ENCODE measurements at places on chromosomes 12 and 14. TPM values are rescaled to one million over a fixed set of nuclear protein-coding genes. Genes with fewer than 3 reads are reported as not detected.

Gene WIF1
- not detected for total RNA-seq

- no peak overlapping the region for H3K4me3 ChIP-seq
- no peaks in the 10 kb centered on the region for H3K27me3 ChIP-seq
These were observed 3.7 kb upstream of the USP15 start for GRCh38 chr12:62256408-62257096.

GRCh38 chr12:57719777-57720605, 18.6 kb downstream of the AGAP2 start:
- peaks cover 68% of the 10 kb centered on the region for H3K36me3 ChIP-seq
- no peak overlapping the region for H3K27ac ChIP-seq
- no peak overlapping the region for H3K4me3 ChIP-seq
- peaks cover 16% of the 10 kb centered on the region for H3K4me1 ChIP-seq

DNA sequence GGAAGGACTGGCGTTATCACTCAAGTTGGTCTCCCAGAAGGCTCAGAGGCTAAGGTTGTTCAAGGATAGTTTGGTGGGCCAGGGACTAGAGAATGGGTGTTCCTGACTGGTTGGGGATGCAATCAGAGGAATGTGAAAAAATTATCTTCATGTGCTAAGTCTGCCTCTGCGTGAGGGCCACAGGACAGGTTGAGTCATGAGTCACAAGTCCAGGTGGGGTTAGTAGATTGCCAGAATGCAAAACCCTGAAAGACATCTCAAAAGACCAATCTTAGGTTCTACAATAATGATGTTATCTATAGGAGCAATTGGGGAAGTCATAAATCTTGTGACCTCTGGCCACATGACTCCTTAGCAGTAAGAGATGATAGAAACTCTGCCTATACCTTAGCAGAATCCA, 220.1 kb upstream of the EEA1 start:
- no peak overlapping the region for H3K4me3 ChIP-seq
- peaks cover 2% of the 10 kb centered on the region for H3K4me1 ChIP-seq
- DNase-seq, result no peak
- no peaks in the 10 kb centered on the region for H3K27me3 ChIP-seq
- H3K36me3 ChIP-seq, result no peaks in the 10 kb centered on the region

DNA sequence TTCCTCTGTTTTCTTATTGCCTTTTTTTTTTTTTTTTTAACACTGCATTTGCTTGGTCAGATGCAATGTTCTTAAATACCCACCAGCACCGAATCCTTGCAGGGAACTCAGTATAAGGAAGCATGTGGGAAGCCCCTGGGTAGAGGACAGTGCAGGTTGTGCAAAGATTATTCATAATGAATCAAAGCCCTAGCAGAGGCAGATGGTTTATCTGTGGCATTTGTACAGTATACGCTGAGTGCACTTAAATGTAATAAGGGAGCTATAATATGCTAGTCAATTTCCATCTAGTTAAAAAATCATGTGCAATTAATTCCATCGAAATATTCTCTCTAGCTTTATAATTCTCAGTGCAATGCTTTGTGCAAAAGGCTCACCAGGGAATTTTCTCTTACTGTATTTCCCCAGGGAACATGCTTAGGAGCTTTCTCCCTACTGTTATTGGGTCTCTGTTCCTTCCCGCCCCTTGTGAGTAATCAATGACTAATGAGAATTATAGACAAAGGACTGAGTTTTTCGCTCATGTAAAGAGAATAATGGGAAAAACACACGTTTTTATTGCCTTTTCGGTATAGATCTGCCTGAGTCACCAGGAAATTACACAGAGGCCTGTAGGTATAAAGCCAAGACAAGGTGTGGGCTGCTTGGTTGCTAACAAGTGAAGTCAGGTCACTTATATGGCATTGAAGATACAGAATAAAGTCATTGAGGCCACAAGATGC, 1214.3 kb upstream of the TMEM132C start:
- no peaks in the 10 kb centered on the region for H3K36me3 ChIP-seq
- H3K27me3 ChIP-seq, result no peaks in the 10 kb centered on the region
- H3K4me1 ChIP-seq, result no peaks in the 10 kb centered on the region
- no peak for DNase-seq
- H3K27ac ChIP-seq, result no peak overlapping the region
- no peak overlapping the region for H3K4me3 ChIP-seq

DNA sequence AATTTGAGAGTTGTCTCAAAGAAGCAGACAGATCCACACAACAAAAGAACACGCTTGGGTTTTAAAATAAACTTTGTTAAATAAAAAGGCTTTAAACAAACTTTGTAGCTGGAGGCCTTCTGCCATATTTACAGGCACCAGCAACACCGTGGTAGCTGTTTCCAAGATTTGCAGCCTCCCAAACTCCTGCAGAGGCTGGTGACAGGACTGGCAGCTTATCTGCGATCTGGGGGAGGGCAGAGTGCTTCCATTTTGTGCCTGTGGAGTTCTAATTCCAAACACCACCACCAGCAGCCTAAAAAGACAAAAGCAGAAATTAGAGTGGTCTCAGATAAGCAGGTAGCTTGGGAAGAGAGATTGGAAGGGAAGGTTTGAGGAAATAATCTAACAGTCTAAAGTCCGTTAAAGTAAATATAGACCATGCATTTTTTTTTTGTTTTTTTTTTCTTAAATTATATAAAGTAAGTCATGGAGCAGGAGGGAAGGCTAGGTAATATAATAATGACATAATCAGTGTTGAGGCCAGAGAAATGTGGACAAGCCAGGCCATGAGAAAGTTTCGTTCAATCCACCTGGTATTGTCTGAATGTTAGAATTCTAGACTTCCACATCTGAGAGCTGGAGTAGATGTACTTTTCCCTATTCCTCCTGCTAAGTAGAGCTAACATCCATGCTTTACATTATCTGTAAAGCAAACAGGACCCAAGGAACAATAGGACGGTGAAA, 69.6 kb upstream of the TMEM132D start:
- DNase-seq, result no peak
- H3K4me1 ChIP-seq, result no peaks in the 10 kb centered on the region
- H3K27ac ChIP-seq, result no peak overlapping the region
- no peak overlapping the region for H3K4me3 ChIP-seq

GRCh38 chr14:61646366-61647116, 48.8 kb upstream of the HIF1A start:
- H3K4me3 ChIP-seq, result no peak overlapping the region
- H3K4me1 ChIP-seq, result peaks cover 32% of the 10 kb centered on the region
- H3K27ac ChIP-seq, result no peak overlapping the region

Gene SLC6A13
- total RNA-seq, result 0.38 TPM

Gene OR10AD1
- not detected for total RNA-seq

DNA sequence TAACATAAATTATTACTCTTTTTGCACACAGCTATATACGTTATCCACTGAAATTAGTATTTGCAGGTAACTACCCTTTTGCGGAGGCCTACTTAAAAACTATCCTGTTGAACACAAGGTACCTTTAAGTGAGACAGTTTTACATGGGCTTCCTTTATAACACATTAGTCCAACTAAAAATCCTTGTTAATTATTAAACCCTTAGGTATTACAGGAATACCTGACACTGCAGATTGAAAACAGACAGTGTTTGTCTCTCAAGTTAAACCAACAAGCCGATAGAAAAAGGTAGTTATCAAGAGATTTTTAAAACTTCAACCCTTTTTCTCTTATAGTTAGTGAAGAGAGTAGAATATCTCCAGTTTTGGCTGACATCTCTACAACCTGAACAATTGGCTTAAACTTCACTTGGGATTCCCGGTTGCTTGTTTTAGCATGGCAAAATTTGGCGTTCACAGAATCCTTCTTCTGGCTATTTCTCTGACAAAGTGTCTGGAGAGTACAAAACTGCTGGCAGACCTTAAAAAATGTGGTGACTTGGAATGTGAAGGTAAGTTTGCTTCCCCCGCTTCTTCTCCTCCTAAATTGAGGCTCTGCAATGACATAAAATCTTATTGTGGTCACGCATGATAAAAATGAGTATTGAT, at the start of gene MIA2:
Gene MIA2, plus strand, starts transcription at position 236 of the 647 bp plus-strand sequence. Its CDS starts 200 bp downstream, at position 436.
- H3K27me3 ChIP-seq, result no peaks in the 10 kb centered on the region
- no peaks in the 10 kb centered on the region for H3K36me3 ChIP-seq
- no peak within 1 kb of the TSS for H3K4me3 ChIP-seq

Gene ATXN3
- 23.8 TPM for total RNA-seq

- H3K4me3 ChIP-seq, result peak overlapping the region; percentile 73
- H3K4me1 ChIP-seq, result peaks cover 56% of the 10 kb centered on the region
These were observed 20.6 kb upstream of the PCNX1 start for GRCh38 chr14:70886421-70887206.

Gene ADCY4
- total RNA-seq, result 2.4 TPM

All from activated B cell treated with CpG ODN at 0.5 μM for 24 hours (primary cell).